SJSA1 (cell line): ENCODE measurements at places on chromosomes 6 and 20. TPM values are rescaled to one million over a fixed set of nuclear protein-coding genes. Genes with fewer than 3 reads are reported as not detected.

Gene SAMD10
- total RNA-seq, result 0.41 and 0.47 TPM in 2 replicates

Gene DYNLT1
- total RNA-seq, result 136 and 199 TPM in 2 replicates

Gene MYT1
- total RNA-seq, result not detected in 2 replicates

Gene UNC5CL
- total RNA-seq, result 0.47 TPM in 1 of 2 replicates, not detected in the other

Gene RAD21L1
- 0.19 and 0.29 TPM in 2 replicates for total RNA-seq

Gene PLA2G7
- not detected in 2 replicates for total RNA-seq

Gene ZKSCAN8
- 8.2 and 12.4 TPM in 2 replicates for total RNA-seq

Gene RNF5
- 63.6 and 67.6 TPM in 2 replicates for total RNA-seq

Gene KCNK15
- not detected in 2 replicates for total RNA-seq

Gene ASIP
- total RNA-seq, result not detected in 2 replicates

DNA sequence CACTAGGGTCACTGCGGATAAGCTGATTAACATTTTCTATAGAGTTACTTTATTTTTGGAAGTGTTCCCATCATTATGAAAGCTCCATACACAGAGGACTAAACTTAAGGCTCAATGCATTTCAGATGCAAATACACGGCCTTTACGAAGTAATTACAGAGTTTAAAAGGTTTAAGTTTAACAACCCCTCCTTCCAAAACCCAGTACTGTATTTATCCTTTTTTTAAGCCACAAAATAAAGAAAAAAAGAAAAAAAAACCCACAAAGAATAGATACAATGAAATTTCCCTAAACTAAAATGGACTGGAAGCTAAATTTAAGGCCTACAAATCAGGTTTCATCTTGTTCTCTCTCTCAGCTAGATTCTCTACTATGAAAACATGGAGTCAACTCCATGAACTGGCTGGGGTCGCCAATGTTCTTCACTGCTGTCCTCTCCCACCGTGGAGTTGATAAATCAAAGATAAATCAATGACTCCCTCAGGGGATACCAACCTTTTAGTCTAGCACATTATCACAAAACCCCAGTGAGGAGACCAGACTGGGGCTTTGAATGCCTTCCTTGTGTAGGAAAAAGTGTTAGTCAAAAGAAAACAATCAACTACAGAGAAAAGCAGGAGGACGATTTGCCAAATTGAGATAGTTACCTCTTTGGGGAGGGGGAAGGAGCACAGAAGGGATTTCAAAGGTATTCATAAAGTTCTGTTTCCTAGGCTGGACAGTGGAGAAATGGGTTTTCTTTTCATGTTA, 52.5 kb downstream of the TNFRSF21 start:
- no peak for DNase-seq

GRCh38 chr20:49276161-49276960, 1.5 kb downstream of the ZNFX1 start:
- DNase-seq, result peak; percentile 52

DNA sequence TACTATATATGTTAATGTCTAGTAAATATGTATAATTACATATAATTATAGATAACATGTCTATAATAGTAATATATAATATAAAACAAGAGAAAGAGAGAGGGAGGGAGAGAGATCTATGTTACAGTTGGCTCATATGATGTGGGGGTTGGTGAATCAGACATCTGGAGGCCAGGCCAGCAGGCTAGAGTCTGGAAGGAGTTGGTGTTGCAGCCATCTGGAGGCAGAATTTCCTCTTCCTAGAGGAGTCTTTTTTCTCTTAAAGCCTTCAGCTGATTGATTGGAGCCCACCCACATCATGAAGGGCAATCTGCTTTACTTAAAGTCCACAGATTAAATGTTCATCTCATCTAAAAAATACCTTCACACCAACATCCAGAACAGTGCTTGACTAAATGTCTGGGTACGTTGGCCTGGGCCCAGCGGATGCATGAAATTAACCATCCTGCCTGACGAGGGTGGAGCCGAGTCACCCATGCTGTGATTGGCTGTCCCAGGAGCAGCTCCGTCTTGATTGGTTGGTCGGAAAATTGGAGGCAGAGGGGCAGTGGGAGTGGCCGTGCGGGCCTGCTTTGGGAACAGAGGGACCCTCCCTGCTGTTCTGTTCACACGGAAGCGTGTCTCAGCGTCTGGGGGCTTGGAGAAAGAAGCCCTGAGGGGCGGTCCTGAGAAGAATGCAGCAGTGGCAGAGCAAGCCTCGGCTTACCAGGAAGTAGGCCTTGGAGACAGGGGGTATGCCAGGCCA, 392.4 kb downstream of the QKI start:
- no peak for DNase-seq

- DNase-seq, result no peak
Measured at GRCh38 chr20:23915844-23916243, 36.3 kb upstream of the CST5 start.

GRCh38 chr20:39829661-39830060, 859.4 kb downstream of the MAFB start:
- DNase-seq, result no peak

DNA sequence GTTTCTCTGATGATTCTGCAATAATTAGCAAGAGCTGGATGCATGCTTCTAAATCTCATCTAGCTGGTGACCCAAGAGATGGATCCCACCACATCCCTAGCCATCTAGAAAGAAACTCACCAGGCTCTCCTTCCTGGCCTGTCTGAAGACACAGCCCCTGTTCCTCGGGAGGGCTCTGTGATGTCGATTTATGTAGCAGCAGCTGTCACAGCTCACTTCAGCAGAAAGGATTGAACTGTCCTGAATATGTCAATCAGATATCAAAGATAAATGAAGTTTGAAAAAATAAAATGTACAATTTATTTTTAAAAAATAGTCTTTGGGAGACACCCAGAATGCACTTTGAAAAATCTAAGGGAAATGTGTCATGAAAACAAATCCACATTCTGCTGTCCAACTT, 67.3 kb upstream of the TSHZ2 start:
- no peak for DNase-seq

- DNase-seq, result no peak
Measured at GRCh38 chr6:170497841-170498301, 55.2 kb downstream of the PSMB1 start.

DNA sequence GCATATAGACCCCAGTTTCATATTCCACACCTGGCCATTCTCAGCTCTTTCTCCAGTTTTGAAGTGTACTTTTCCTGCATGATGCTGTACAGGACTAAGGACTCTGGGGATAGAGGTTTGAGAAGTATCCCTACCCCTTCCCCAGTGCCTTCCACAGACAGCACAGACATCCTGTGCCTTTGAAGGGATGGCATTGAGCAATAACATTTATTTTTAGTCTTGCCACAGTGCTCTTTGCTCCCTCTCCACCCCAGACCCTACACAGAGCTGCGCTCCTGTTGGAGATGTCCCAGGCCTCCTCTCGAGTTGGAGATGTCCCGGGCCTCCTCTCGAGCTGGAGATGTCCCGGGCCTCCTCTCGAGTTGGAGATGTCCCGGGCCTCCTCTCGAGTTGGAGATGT, 275.8 kb downstream of the FARS2 start:
- DNase-seq, result no peak

- peak; percentile 44 for DNase-seq
Measured at GRCh38 chr6:56514395-56514794, 128.3 kb downstream of the DST start.

DNA sequence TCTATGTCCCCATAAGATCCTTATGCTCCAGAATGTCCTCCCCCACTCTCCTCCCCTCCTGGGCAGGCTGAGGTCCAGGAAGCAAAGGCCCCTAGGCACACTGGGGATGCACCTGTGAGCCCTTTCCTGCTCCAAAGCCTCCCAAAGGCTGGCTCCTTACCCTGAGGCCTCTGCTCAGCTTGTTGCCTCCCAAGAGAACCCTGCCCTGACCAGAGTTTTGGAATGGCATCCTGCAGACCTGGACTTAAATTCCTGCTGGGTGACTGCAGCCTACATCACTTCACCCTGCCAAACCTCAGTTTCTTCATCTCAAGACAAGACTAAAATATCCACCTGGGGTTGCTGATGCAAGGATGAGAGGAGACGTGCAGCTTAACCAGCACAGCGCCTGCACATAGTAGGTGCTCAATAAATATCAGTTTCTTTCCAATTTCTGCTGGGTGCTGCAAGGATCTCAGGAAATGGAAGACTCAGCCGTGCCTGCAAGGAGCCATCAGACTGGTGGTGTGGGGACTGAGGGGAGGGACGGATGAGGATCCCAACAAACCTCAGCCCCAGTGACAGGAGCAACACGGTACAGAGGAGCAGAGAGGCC, 2.1 kb upstream of the LBP start:
- no peak for DNase-seq

DNA sequence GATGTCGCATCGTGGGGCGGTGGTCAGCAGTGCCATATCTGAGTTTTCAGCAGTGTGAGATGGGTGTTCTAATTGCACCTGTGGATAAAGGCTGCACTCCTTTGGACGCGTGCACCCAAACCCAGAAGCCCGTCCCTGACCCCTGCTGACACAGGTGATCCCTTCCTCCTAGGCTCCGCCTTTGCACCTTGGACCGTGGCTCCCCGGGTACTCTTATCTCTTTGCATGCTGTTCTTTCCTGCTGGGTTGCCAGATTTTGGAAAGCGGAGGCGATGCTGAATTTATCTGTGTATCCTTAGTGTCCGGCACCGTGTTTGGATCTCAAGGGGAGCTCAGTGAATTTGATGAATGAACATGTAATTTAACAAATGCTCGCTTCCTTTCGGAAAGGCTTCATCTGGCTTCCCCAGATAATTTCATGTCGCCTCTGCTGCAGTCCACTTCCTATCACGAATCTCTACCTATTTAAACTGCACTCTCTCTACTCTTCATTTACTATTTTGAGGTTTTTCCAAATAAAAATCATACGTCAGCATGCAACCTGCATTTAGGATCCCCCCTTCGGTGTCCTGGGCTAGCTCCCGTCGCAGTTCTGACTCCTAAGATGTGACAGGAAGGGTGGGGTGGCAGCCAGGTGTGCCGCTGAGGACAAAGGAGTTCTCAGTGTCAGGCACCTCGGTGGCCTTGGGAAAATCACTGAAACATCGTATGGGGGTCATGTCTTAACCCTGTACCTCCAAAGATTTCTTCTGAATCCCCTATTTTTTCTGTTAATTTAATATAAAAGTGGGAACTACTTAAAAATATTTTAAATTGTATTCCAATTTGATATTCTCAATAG, 753 bp upstream of the PERP start:
- no peak for DNase-seq

DNA sequence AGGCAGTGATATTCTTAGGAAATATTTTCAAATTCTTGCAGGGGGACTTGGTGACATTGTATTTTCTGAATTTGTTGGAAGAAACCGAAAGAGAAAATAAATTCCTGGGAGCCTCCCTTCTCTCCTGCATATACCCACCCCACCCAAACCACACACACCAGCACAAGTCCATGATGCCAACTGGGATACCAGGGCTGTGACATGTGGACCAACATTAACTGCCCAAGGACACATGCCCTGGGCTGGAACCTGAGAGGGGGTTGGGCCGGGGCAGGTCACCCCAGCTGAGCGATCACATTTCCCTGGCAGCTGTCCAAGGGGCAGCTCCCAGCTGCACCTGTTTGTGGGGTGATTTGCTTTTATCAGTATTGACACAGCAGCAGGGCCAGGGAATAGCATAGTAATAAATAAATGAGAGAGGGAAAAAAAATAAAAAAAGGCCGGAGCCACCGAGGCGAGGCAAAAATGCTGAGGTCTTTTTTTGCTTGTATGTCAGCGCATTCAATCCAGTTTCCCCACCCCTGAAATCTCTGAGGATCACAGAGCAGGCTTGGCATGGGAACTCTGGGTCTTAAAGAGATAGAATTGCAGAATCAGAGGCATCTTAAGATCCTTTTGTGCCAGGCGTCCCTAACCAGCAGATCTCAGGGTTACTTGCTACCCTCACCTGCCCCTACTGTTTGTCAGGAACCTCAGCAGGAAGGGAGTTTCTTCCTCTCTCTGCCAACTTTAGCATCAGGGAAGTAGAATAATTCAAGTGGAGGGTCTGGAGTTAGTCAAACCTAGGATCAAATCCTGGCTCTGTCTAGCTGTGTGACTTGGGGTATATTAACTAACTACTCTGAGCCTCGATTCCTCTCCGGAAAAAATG, 66.5 kb upstream of the PIM1 start:
- no peak for DNase-seq

- peak; percentile 52 for DNase-seq
Measured at GRCh38 chr6:10886691-10887502, at the start of gene SYCP2L. TSS of gene SYCP2L (plus strand) at chr6:10887052. CDS start at chr6:10887127, 75 bp downstream.
